NK-92 treated with Interleukin-12 subunit alpha and Interleukin-12 subunit beta, amount 100 ng/mL, for 24 hours (cell line): ENCODE measurements at places on chromosomes 4 and X.

GRCh38 chr4:184755278-184755677 lies 21.4 kb upstream of the CENPU start:
- DNase-seq = no peak

DNA sequence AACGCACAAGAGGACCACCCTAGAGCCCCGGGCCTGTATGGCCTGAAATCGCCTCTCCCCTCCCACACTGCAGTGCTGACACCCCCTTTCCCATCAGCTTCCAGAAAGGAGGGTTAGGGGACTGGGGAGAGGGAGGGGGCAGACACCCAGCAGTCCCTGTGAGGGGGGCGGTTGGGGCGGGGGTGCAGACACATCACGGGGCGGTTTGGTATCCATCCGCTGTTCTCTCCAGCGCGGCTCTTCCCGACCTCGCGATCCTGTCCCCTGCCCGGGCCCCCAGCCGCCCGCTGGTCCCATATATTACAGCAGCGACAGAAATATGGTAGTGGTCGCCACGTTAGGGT lies 404 bp upstream of the GPRASP2 start:
- no peak for DNase-seq

DNA sequence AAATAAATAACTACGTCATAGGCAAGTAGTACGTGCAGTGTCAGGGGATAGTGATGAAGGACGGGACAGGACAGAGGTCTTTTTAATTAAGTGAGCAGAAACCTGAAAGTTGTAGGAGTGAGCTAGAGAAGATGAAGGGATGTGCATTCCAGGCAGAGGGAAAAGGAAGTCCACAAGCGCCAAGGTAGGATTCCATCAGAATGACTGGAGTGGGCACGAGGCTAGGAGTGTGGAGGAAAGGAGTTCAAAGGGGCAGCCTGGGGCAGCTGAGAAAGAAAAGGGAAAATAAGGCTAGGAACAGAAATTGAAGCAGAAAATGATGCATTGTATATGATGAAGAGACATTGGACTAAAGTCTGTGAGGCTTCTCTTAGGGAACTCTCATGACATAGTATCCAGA lies 192.2 kb upstream of the TLL1 start:
- DNase-seq = no peak

DNA sequence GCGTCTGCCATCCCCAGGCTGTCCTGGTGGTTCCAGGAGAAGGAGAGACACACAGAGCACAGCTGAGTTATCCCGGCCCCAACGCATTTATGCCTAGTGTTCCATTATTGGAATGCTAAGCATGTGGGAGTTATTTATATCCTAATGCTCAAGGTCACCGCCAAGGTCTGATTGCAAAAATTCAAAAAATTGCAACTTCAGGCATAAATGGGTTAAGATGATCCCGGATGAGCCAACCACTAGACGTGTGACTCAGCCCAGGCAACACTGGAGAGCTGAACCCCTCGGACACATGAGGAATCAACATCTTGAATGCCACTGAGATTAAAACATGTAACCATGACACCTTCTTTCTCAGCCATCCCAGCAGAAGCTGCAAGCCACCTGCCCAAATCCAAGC lies 3.8 kb upstream of the ZCCHC4 start:
- no peak for DNase-seq

- DNase-seq = no peak
Measured at GRCh38 chr4:38207110-38207457, 246.9 kb downstream of the PTTG2 start.

DNA sequence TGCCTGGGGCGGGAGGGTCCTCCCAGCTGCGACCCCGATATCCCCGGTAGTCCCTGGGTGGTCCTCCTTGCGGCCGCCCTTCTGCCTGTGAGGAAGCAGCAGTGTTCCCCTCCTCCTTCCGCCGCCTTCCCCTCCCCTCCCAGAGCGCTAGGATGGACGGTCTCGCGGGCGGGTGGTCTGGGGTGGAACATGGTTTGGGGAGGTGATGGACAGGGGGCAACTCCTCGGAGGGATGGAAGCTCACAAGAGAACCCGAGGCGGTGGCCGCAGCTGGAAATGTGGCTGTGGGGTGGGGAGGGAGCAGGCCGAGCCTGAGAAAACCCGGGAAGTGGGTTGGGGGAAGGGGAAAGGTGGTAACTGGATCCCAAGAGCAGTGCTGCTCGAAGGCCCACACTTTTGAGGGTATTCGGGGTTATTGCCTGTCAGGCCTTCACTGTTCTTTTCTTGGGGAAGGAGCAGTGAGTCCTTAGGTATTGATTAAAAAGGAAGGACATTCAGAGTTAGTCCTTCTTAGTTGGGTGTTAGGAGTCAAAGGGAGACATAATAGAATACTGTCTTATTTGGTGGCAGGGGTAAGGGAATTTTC lies 581 bp downstream of the UBE2K start:
- peak; percentile 46 for DNase-seq

DNA sequence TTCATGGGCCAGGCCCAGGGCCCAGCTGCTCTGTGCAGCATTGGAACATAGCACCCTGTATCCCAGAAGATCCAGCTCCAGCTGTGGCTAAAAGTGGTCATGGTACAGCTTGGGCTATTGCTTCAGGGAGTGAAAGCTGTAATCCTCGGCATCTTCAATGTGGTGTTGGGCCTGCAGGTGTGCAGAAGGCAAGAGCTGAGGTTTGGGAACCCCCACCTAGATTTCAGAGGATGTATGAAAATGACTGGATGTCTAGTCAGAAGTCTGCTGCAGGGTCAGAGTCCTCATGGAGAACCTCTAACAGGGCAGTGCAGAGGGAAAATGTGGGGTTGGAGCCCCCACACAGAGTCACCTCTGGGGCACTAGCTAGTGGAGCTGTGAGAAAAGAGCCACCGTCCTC lies 341.7 kb downstream of the PPP3CA start:
- DNase-seq = no peak

DNA sequence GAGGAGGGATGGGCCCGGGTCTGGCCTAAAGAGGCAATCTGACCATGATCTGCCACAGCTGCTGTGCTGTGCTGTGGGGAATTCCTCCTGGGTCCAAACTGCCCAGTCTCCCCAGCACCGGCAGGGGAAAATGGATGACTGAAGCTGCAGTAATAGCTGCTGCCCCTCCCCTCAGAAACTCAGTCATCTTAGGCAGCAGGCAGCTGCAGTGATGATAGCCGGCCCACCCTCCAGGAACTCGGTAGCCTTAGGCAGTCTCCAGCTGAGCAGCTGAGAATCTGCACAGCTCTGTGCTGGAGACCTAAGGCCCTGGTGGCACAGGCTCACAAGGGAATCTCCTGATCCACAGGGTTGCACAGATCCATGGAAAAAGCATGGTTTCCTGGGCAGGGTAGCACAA lies 113.4 kb upstream of the USP38 start:
- DNase-seq = no peak

- no peak for DNase-seq
Measured at GRCh38 chr4:94395562-94395961, 52.9 kb upstream of the HPGDS start.

DNA sequence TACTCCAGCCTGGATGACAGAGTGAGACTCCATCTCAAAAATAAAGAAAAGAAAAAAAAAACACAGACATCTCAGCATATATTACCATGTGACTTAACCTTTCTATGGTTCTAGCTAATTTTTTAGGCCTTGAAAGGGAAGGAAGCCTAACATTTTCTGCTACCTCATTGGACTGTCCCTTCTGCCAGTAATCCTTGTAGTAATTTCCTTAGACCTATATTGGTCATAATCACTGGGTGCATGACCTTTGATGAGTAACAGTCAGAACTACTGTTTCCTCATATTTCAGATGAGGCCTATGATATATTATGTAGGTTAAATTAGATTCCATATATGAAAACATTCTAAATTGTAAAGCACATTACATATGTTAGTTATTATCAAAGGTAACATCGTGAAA lies 9.6 kb downstream of the XIAP start:
- DNase-seq = no peak

DNA sequence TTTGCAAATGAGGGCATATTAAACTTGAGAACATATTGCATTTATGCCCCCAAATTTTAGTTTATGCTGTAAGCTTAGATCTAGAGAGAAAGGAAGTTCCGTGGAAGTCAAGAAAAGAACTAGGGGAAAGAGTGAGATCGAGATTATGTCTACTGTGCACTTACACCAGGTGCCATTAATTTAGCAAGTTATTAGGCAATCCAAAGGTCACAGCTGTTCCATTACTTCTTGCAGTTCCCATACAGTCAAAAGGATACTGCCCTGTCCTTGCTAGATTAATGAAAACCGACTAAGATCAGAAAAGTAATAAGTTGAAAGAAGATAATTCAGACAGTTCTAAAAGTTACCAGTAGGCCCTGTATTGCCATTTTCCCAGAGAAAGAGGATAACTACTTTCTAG lies 49.3 kb upstream of the SLC7A11 start:
- no peak for DNase-seq
